GDM1 (cell line): ENCODE measurements at places on chromosomes 16 and 17.

DNA sequence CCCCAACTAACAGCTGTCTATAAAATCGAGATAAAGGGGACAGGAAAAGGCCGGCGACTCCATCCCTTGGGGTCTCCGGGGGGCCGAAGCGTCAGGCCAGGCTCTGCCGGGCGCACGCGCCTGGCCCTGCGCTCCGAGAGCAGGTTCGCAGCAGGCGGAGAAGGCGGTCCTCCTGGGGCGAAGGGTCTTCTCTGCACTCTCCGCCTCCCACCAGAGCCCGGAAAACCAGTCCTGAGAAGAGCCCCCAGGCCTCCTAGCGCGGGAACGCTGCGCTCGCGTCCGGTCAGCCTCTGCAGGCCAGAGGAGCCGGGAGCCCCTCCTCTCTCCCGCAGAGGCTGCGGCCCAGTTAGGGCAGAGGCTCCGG lies 5.1 kb downstream of the FOXF1 start:
- DNase-seq = no peak

- no peak for DNase-seq
These were observed 36.0 kb upstream of the SLC39A11 start for GRCh38 chr17:73128496-73128895.

DNA sequence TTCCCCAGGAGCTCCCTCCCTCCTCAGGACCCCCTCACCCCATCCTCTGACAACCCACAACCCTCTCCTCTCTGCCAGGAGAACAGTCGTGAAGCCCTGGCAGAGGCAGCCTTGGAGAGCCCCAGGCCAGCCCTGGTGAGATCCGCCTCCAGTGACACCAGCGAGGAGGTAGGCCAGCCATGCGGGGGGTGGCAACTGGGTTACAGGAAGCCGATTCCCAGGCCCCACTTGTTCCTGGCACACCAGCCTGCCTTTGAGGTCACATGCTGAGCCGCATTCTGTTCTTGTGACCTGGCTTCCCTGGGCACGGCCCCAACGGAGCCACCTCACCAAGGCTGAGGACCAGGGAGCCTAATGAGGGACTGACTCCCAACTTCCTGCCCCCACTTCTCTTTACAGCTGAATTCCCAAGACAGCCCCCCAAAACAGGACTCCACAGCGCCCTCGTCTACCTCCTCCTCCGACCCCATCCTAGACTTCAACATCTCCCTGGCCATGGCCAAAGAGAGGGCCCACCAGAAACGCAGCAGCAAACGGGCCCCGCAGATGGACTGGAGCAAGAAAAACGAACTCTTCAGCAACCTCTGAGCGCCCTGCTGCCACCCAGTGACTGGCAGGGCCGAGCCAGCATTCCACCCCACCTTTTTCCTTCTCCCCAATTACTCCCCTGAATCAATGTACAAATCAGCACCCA lies 7.9 kb downstream of the NAT9 start:
- DNase-seq = no peak

- DNase-seq = no peak
These were observed 16.1 kb downstream of the NAA60 start for GRCh38 chr16:3459401-3460090.

DNA sequence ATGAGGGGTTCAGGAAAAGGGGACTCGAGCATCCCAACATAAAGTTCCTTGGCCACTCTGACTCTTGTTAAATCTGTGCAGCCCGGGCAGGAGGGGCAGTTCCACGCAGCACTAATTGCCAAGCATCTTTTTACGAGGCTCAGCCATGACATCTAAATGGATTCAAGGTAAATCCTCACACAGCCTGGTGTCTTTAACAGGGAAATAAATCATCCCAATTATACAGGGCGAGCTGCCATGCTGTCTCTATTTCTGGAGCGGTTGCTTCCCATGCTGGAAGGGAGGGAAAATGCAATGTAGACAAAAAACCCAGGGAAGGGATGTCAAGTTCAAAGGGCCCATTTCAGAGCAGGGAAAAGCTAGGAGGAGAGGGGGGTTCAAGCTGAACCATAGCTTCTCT lies 110.0 kb downstream of the GAS7 start:
- no peak for DNase-seq

GRCh38 chr16:54780266-54780665 lies 150.4 kb upstream of the IRX5 start:
- DNase-seq = no peak

DNA sequence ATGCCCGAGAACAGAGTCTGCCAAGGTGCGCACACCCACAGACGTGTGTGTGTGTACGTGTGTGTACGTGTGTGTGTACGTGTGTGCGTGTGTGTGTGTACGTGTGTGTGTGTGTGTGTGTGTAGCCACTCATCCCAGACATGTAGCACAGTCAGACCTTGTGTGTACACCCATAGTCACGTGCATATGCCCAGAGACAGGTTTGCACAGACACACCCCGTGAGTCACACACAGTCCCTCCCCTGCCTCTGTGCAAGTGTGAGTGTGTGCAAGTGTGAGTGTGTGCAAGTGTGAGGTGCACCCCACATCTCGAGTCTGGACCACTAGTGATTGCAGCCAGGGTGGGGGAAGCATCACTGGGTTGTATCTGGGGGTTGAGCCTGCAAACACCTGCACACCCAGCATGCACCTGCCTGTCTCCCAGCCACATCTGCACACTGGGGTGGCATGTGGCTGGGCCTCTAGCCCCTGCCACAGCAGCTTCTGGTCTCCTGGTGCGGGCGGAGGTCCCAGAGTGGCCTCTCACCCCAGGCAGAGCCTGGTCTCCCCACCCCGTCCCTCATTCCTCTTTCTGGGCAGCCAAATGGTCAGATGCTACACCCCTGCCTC lies 23.6 kb downstream of the BAHCC1 start:
- DNase-seq = no peak

- no peak for DNase-seq
These were observed 21.5 kb upstream of the SPN start for GRCh38 chr16:29641561-29641960.

GRCh38 chr17:2053380-2054261 lies 1.3 kb upstream of the HIC1 start:
- peak; percentile 43 for DNase-seq
